Skin of body (tissue), 3 donors: ENCODE measurements at places on chromosomes 13 and 19. TPM values are rescaled to one million over a fixed set of nuclear protein-coding genes. Genes with fewer than 3 reads are reported as not detected.

The RAB3A gene
- 3.0 TPM for total RNA-seq

The KLK15 gene
- total RNA-seq, result not detected

The NOVA2 gene
- total RNA-seq, result 0.59 TPM

The PROZ gene
- total RNA-seq, result not detected

The NANOS3 gene
- total RNA-seq, result not detected

The CRB3 gene
- total RNA-seq, result 9.8 TPM

The LRRC63 gene
- 0.10 TPM for total RNA-seq
